ENCODE measurements at places on chromosomes 6 and 20.
A peak's percentile ranks its signal among the peaks of the same experiment; 100 is the strongest.

DNA sequence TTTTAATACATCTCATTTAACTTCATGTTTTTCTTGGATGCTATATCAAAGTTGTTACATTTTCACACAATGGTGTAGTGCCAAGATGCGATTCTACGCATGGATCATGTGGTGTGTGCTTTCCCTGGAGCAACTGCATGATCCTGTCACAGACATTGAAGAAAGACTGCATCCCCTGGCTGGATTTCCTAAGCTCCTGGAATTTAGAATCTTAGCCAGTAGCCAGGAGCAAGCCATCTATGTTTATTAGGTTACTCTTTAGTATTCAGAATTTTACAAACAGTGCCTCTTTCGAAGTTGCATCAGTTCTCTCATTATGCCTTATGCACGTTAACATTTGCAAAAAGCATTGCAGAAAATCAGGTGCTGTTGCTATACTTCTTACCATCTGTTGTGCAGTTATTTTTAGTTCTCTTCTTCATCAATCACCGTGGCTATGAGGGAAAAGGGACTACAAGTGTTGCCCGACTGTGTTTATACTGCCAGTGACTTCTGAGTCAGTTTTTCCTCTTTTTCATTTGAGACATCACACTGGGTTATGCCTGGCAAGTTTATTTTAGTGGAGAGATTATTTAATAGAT lies 584.2 kb downstream of the BCKDHB start:
- H3K4me3 ChIP-seq: no peak overlapping the region
- no peak for DNase-seq
- no peaks in the 10 kb centered on the region for H3K36me3 ChIP-seq
- no peaks in the 10 kb centered on the region for H3K4me1 ChIP-seq
- H3K27me3 ChIP-seq: no peaks in the 10 kb centered on the region

- no peak overlapping the region for H3K4me3 ChIP-seq
- no peak overlapping the region for H3K27ac ChIP-seq
- no peak for DNase-seq
- peaks cover 22% of the 10 kb centered on the region for H3K27me3 ChIP-seq
Observed at GRCh38 chr6:68639211-68639610, 4.1 kb downstream of the ADGRB3 start.

DNA sequence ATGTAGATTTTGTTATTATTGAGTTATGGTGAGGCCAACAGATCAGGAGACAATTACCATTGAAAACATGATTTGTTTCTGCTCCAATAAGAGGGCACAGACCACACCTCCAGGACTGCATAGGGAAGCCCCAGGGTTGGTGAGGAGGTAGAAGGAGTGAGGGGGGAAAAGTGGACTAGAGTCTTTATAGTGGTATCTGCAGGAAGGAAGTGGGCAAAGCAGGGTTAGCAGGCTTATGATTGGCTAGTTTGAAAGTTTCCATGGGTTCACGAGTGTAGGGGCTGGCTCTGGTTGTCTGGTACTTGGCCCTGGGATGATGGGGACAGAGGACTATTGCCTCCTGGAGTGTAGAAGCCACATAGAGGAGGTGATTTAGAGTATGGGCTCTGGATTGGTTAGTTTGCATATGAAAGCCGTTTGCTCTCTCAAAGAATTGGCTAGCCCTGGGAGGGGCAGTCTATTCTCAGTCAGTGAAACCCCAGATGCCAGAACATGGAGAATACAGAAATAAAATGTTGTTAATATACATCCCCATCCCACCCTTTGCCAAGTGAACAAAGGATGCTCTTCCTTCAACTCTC lies 156.6 kb downstream of the KLHL32 start:
- no peaks in the 10 kb centered on the region for H3K36me3 ChIP-seq
- no peaks in the 10 kb centered on the region for H3K27me3 ChIP-seq
- no peak for DNase-seq
- H3K4me3 ChIP-seq: no peak overlapping the region
- no peaks in the 10 kb centered on the region for H3K4me1 ChIP-seq

DNA sequence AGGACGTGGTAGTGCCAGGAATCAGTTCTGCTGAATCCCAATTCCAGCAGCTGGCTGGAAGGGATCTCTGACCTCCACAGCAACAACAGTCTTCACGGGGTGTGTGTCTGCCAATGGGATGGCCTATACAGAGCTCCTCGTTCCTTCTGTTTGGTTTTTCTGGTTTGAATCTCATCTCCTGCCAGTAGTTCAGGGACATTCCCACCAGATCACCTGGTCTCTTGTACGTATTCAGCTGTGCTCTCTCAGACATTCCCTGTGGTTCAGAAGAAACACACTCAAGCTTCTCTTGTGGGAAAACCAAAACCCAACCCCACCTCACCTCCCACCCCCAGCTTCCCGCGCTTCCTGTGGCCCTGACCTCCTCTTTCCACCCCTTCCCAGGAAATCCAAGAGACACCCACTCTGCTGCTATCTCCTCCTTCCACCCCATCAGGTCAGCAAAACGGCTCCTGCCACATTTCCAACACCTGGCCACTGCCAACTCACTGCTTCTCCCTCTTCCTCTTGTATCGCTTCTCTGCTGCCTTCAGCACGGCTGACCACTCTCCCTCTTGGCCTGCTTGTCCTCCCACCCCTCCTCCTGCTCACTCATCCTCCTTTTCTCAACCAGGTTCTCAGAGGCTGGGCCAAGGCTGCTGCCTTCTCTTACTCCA lies 63.3 kb upstream of the PTGIS start:
- H3K36me3 ChIP-seq: peaks cover 34% of the 10 kb centered on the region
- no peak overlapping the region for H3K4me3 ChIP-seq
- H3K27me3 ChIP-seq: no peaks in the 10 kb centered on the region

DNA sequence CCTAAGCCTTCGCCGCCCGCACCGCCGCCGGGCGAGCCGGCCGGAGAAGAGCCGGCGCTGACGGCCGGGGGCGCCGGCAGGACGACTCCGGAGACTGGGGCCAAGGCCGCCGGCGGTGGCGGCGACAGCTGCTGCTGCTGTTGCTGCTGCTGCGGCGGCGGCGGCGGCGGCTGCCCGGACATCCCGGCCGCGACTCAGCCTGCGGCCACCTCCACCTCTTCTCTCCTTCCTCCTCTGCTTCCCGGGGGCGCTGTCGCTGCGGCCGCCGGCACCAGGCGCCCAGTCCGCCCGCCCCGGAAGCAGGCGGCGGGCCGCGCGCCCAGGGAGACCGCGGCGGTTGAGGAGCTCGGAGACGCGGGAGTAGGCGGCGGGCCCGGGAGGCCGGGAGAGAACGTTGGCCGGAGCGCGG lies 307 bp downstream of the RANBP9 start:
- no peaks in the 10 kb centered on the region for H3K27me3 ChIP-seq
- no peaks in the 10 kb centered on the region for H3K36me3 ChIP-seq
- H3K27ac ChIP-seq: peak overlapping the region; percentile 18
- peak overlapping the region; percentile 54 for H3K4me3 ChIP-seq
- peaks cover 39% of the 10 kb centered on the region for H3K4me1 ChIP-seq

GRCh38 chr6:38215225-38215624 lies 395.7 kb downstream of the ZFAND3 start:
- H3K4me1 ChIP-seq: no peaks in the 10 kb centered on the region
- H3K4me3 ChIP-seq: no peak overlapping the region
- H3K27ac ChIP-seq: no peak overlapping the region
- H3K36me3 ChIP-seq: no peaks in the 10 kb centered on the region

DNA sequence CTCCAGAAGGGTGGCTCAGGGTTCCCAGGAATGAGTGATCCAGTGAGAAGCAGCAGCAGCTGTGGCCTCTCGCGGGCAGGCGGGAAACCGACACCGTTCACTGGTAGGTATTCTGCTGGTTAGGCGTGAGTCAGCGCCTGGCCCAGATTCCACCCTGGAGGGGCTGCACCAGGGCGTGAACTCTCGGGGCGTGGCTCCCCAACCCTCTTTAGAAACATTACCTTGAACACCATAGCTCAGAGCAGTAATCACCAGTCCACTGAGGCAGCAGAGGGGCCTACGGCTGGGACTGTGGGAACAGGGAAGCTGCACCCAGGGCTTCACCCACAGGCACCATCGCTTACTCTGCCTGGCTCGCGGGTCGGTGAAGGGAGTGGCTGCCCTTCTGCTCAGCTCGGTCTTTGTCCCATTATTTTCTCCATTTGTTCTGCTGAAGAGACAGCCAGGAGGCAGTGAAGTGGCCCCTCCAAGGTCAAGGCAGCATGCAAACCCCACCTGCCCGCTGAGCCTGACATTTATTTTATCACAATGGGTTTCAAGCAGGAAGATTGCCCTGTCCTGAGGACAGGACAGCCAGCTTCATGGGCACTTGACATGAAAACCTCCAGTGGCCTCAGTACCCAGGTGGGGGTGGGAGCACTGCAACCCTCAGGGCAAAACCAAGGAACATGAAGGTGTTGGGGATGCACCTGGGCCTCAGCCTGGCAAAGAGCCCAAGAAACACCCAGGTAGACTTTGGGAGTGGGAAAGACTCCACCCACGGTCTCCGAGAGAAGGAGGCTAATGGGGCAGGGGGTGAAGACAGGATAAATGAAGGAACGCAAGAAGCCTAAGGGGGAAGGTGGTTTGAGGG lies 51.0 kb upstream of the CD93 start:
- H3K27me3 ChIP-seq: no peaks in the 10 kb centered on the region
- DNase-seq: no peak
- H3K4me1 ChIP-seq: peaks cover 91% of the 10 kb centered on the region

Data from CD14-positive monocyte (primary cell).